T-helper 9 cell (primary cell): ENCODE measurements at places on chromosomes 2 and 18.

GRCh38 chr2:24676493-24676892 lies 116.7 kb downstream of the PTRHD1 start:
- DNase-seq = no peak

DNA sequence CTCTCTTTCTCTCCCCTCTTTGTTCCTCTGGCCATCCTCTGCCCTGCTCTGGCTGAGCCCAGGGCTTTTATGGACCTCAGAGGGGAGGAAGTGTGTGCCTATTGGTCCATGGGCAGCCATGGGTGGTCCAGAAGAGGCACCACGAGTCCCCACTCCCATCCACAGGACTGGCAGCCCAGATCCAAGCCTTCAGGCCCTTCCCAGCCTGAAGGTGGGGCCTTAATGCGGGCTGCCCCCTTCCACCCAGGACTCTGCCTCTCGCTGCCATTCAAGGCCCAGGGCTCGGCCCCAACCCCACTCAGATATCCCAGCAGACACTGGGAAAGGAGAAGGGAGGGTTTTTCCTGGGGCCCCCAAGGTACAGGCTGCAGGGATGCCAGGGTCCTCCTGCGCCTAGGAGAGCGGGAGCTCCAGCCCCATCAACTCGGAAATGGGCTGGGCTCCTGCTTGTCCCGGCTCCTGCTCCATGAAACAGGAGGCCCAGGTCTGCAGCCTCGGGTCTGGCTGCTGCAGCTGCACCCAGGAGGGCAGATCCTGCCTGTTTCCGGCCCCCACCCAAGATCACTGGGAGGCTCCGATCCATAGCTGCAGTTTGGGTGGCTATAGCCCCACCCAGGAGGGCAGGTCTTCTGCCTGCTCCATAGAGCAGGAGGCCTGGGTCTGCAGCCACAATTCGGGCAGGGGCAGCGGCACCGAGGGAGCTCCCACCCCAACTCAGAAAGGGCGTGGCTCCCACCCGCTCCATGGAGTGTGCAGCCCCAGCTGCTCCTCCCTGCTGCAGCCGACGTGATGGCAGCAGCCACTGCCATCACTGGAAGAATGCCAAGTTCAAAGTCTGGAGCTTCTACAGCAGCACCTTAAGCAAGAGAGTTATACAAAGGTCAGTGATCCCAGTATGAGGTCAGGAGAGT lies 116.6 kb upstream of the RBBP8 start:
- no peak for DNase-seq

GRCh38 chr18:62744076-62744968 lies 29.0 kb downstream of the PHLPP1 start:
- DNase-seq = no peak

DNA sequence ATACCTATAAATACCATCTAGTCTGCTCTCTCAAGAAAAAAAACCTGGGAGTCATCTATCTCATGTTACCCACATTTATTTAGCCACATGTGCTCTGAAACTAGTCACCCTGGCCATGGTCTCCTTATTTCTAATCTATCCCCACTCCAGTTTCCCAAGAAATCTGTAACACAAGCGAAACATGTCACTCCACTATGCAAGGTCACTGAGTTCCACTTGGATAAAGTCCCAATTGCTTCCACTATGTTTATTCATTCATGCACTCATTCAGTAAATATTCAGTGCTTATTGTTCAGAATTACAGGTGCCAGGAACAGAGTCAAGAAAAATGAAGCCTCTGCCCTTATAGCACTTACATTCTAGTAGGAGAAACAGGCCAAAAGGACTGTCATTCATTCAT lies 369.4 kb upstream of the CYRIA start:
- no peak for DNase-seq

DNA sequence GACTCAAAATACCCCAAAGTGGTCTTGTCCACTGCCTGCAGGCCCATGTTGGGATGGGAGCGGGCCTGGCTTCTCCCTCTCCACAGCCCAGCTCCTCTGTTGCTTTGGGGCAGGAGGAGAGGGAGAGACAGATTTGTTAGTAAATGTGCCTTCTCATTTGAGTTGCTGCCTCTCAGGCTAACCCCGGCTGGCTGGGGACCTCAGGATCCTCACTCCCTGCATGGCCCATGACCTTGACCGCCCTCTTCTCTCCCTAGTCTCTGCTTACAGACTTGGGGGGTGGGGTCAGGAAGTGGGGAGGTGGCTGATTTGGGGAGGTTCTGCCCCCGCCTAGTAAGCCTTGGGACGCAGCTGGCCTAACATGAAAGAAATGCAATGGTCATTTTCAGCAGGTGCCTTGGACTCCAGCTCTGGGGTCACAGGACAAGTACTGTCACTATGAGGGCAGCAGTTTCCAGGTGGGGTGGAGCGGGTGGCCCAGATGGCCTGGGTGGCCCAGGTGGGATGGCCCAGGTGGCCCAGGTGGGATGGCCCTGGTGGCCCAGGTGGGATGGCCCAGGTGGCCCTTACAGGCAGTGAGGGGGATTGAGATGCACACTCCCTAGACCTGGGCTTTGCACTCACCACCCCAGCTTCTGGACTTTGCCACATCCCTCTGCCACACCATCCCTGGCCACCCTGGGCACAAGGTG lies 24.1 kb downstream of the HJURP start:
- DNase-seq = no peak

DNA sequence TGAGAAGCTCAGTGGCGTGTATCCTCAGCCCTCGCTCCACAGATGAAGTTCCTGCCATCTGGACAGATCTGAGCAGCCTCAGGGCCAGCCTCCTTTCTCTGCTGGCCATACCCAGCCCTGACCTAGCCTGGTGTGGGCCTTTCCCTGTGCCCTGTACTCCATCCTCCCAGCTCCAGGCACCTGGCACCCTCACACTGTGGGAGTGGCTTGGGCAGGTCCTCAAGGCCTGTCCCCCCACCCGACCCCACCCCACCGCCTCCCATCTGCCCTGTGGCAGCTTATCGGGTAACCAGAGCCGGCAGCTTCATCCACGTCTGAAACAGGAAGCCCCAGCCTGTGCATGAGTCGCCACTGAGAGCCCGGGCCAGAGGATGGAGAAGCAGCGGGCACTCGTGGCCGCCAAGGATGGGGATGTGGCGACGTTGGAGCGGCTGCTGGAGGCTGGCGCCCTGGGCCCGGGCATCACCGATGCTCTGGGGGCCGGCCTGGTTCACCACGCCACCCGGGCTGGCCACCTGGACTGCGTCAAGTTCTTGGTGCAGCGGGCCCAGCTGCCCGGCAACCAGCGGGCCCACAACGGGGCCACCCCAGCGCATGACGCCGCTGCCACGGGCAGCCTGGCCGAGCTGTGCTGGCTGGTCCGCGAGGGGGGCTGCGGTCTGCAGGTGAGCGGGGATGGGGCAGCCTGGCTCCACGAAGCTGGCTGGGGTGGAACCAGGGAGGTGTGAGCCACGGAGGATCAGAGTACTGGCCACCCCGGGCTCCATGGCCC lies at the start of gene ESPNL:
TSS of gene ESPNL (plus strand) at position 292 of the 772 bp plus-strand sequence. CDS start at position 372, 80 bp downstream.
- no peak for DNase-seq

DNA sequence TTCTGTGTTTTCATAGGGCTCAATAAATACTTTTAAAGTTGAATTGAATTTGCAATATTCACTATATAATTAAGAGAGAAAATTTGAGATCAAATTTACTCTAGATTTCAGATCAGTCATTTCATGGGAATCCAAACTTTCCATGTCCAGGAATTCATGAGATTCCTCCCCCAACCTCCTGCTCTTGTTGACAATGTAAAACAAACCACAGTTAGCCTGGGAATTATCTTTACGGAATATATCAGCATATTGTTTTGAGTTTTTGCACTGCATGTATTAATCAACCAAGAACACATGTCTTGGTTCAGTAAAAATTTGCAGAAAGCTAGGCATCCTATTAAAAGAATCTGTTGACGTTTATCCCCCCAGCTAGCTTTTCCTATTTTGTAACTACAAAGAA lies 42.3 kb downstream of the CYP1B1 start:
- no peak for DNase-seq

DNA sequence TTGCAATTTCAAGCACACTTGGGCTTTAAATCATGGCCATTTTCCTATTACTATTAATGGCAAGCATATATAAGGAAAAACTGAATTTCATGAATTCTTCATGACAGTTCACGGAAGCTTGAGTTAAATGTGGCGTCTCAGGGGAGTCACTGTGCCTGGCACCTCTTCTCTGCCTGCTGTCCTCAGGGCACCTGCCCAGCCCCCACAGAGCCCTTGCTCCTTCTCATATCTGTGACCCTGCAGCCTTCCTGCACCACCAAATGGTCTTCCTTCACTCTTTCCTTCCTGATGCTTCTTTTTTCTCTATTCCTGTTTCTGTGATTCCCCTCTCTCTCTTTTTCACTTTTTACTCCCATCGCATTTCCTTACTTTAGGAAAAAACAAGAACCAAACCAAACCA lies 35.4 kb downstream of the LAMA3 start:
- DNase-seq = no peak

DNA sequence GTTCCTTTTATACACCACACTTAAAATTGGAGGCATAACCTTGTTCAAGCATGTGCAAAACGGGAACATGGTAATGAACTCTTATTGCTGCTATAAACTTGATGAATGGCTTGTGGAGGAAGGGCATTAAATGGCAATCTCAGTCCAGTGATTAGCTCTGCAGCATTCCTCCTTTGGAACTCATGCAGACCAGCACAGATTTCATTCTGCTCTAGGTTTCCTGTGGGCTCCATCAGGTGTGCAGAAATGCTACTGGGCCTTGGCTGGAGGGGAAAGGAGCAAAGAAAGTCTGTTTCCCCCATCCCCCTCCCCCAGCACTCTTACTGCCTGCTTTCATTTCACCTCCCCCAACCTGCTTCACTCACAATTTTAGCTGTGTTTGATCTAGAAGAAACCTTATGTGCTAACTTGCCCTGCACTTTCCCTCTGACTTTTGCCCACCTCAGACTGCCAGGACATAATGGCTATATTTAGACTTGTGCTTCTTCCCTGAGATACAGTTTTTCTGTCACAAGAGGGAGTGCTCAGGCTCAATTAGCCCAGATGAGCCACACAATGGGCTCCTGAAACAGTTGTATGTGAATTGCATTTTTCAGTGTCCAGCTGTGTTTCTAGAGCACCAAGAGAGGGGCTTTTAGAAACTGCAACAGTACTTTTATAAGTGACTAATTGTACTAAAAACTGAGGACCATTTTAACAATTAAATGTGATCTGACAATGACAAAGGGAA lies 109.8 kb downstream of the FSHR start:
- no peak for DNase-seq

GRCh38 chr18:55280503-55280902 lies 307.5 kb downstream of the TCF4 start:
- DNase-seq = no peak

DNA sequence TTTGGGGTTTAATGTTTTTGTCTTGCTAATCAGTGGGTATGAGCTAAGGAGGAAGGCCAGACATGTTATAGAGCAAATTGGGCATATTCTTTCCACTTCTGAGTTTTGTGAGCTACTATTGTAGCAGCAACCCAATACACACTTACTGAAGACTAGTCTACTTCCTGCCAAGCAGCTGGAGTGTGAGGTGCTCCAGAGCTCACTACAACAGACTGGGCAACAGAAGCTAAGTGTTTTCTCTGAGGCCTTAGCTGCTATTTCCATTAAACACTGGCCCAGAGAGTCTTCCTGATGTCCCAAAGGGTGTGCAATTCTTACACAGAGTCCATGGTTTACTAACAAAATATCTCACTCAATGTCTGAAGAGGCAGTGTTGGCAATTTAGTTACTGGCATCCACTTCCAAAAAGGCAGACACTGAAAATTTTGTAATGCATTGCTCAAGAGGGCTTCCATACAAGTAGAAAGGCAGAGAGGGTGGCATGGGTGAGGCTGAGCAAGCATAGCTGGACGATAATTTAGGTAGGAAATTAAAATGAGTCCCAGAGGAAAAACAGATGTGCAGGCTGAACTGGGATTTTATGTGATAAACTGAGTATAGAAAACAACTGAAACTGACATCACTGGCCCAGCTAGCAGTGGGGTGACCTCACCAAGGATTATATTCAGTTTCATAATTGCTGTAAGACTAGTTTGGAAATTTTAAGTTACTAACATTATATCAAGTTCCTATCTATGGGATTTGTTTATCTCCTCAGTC lies 68.6 kb downstream of the ZC3H6 start:
- no peak for DNase-seq

DNA sequence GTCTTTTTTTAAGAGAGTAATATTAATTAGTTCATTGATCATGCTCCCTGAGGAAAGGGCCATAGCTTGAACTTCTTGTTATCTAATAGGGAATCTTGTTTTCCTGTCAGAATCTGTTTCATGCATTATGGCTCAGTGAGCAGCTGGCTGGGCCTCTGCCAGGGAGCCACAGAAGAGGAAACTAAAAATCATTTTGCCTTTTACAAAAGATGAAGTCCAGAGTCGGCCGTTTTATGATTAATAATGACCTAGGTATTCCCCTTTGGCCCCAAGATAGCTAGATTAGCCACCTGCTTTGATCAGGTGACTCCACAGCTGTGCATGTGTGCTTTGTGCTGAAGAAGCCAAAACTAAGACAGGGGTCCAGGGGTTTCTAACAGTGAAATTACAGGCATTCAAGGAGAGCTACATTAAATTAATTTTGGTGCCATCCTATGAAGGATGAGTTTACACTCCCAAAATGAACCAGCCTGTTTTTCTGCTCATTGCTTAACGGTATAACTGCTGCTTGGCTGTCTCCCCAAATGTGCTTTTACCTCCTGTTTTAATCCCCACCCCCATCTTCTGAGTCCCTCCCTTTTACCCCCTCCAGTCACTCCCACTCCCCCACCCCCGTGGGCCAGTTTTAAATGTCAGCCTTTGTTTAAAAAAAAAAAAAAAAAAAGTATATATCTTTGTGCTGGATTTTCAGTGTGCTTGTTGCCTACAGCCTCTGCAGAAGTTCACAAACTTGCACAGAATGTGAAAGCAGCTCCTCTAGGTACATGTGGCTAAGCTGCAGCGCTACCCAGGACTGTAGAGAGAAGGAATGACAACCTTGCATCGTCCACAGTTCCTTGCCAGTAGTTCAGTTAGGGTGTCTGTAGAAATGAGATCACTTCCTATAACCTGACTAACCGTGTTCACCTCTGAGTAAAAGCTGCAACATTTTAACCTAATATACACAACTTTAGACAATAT lies 93.1 kb downstream of the CABLES1 start:
- DNase-seq = no peak

DNA sequence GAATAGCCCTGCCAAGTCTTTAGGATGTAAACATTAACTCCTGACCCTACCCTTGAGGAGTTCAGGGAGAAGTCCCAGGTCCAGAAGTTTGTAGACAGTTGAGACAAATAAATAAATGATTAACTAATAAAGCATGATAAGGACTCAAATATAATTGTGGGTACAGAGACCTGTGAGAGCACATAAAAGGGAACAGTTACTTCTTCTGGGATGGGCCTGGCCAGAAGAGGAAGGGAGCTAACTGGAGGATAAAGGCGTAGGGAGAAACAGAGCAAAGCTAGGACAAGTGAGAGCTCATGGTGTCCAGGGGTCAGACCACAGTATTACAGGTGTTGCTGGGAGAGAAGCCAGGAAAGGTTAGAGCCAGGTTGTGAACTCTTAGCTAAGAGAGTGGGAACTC lies 3.0 kb downstream of the LCLAT1 start:
- no peak for DNase-seq
